ENCODE measurements at places on chromosomes 6 and 20. TPM values are rescaled to one million over a fixed set of nuclear protein-coding genes. Genes with fewer than 3 reads are reported as not detected.

BRD2 gene
- 169 TPM for total RNA-seq

SYNDIG1 gene
- total RNA-seq: 7.4 TPM

POPDC3 gene
- total RNA-seq: 5.1 TPM

CDS2 gene
- 40.8 TPM for total RNA-seq

CDH26 gene
- total RNA-seq: 2.8 TPM

CCN5 gene
- not detected for total RNA-seq

HCK gene
- total RNA-seq: 1.2 TPM

NRSN1 gene
- total RNA-seq: 1.5 TPM

WFDC5 gene
- total RNA-seq: not detected

ADGRF5 gene
- not detected for total RNA-seq

PARD6B gene
- total RNA-seq: 29.2 TPM

RFX6 gene
- total RNA-seq: 0.31 TPM

LINC00237 gene
- total RNA-seq: 0.31 TPM

PRKN gene
- total RNA-seq: 0.39 TPM

LBP gene
- 0.35 TPM for total RNA-seq

SMLR1 gene
- total RNA-seq: not detected

Data from GM23338 (cell line).